ENCODE measurements at places on chromosomes 4 and X.

GRCh38 chr4:683982-684622 lies 4.8 kb downstream of the SLC49A3 start:
- DNase-seq: peak; percentile 86

DNA sequence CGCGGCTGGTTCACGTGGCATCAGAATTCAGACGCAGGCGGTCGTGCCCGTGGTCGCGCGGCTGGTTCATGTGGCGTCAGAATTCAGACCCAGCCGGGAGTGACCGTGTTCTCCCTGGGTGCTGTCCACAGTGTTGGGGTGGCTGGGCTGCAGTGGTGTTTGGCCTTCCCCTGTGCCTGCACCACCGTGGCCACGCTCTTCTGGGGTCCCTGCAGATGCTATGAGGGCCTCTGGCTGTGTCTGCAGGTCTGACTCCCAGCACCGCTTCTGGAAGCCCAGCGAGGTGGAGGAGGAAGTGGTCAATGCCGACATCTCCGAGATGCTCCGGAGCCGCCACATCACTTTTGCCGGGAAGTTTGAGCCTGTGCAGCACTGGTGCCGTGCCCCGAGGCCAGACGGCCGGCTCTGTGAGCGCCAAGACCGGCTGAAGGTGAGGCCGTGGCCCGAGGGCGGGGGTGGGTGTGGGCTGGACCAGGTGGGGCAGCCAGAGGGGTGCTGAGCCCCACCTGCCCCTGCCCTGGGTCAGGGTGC lies 26.4 kb downstream of the NKX1-1 start:
- no peak for DNase-seq

DNA sequence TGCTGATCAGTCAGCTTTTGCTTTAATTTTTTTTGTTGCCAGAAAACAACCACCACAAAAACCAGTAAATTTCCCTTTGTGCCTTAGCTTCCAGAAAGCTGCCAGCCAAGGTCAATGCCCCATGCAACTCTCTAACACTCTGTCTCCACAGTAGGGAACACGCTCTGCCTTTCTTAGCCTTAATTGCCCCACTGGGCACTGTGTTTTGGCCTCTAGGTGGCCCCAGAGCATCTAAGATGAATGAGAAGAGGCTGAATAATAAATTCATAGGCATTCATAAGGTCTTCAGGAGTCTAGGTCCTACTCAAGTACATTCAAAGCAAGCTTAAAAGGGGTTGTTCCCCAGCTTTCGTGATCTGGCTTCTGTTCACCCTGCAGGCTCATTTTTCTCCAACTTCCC lies 57.7 kb upstream of the PASD1 start:
- DNase-seq: peak; percentile 52

GRCh38 chrX:148535639-148536038 lies 35.2 kb downstream of the AFF2 start:
- no peak for DNase-seq

DNA sequence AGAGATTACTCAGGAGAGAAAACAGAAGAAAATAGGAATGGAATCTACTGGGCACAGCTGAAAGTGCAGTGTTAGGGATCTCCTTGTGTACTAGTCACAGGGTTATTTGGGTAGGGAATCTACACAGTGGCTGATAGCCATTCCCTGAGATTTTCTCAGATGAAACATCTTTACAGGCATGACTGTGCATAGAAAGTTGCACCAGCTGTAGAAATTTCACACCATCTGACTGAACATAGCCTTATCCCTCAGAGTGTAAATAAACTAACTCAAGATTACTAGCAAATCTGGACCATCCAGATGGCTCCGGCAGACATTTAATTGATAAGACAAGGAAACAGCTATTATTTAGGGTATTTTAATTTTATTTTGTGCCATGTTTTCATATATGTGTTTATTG lies 2053.5 kb upstream of the TENM3 start:
- DNase-seq: peak; percentile 37

DNA sequence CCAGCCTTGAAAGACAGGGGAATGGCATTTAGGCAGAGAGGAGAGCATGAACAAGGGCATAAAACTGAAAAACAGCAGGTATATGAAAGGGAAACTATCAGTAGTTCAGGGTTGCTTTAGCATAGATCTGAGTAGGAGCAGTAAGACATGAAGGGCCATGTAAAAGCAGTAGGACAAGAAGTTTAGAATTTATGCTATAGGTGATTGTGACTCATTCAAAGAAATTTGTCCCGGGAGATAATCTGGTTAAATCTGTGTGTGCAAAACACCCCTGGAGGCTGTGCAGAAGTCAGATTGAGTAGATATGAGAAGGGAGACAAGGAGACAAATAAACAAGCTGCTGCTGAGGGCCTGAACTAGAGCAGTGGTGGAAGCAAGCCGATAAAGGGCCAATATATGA lies 109.1 kb upstream of the BMP3 start:
- DNase-seq: no peak

GRCh38 chr4:1193206-1194009 lies 21.0 kb upstream of the SPON2 start:
- DNase-seq: peak; percentile 34

DNA sequence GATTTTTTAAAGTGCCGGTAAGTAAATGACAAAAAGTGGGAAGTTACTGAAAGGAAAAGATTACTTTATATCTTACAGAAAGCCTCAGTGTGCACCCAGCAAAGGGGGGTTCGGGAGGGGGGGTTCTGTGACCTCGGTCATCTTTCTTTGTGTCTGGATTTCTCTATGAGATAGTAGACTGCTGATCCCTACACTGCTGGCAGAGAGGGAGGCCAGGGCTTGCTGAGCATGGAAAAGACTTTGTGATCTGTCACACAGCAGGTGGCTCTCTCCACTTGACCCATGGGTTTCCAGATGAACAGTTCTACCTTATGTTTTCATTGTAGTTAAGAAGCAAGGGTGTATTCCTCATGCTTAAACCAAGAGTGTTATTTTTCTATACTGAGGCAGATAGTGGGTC lies 475.6 kb downstream of the PCDH10 start:
- DNase-seq: peak; percentile 17

GRCh38 chr4:111639876-111640275 lies 505.4 kb upstream of the FAM241A start:
- DNase-seq: no peak

DNA sequence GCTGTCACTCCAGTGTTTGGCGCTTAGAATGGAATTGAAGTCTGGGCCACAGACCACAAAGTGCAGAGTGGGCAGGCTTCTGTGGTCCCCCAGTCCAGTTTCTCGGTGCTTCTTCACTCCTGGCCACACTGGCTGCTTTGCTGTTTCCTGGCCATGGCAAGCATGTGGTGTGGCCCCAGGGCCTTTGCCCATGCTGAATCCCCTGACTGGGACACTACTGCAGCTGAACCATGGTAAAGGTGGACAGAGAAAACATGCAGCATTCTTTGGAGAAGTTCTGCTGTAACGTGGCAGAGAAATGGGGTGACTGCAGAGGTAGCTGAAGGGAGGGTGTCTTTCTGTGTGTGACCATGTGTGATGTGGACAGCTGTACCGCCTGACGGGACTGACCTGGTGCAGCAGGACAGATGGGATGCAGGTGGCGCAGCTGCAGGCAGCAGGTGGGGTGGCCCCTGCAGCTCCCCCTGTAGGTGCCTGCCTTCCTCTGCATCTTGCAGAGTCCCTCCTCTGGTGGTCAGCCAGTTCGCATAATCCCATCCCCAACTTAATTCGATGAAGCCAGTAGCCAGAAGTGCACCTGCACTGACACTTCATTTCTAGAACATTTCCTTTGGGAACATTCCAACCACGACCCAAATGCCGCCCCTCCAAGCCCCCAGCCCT lies 13.2 kb upstream of the S100P start:
- no peak for DNase-seq

- DNase-seq: no peak
Measured at GRCh38 chr4:52780617-52781354, 29.6 kb upstream of the ERVMER34-1 start.

- DNase-seq: no peak
Measured at GRCh38 chrX:13386636-13387035, 66.8 kb upstream of the ATXN3L start.

DNA sequence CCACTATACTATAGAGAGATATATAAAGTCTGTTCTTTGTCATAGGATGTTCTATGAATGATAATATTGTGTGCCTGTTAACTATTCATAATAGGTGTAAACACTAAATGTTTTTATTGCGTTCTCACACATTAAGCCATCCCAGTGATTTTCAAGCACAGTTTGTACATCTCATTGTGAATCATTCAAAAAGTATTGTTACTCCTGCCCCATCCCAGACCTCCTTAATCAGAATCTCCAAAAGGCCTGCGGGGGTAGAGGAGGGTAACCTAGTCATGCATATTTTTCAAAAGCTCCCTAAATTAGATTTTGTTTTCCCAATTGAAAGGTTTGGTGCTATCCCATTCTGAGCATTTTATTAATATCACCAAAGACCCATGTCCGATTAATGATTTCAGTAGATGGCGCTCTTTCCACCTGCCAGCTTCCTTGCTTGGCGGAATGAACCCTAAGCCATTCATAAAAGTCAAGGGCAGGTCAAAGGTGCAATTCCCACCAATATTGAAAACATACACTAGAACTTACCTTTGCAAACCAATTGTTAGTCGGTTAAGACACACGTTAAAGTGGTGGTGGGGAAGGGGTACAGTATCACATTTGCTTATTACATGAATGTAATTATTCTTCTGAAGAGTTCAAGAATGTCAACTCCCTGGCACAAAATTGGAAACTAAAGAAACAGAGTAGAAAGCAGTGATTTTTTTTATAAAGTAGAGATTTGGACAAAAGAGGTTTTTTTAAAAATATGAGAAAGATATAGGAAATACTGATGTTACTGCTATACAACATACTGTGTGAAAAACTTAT lies 5.8 kb upstream of the TET2 start:
- peak; percentile 56 for DNase-seq

DNA sequence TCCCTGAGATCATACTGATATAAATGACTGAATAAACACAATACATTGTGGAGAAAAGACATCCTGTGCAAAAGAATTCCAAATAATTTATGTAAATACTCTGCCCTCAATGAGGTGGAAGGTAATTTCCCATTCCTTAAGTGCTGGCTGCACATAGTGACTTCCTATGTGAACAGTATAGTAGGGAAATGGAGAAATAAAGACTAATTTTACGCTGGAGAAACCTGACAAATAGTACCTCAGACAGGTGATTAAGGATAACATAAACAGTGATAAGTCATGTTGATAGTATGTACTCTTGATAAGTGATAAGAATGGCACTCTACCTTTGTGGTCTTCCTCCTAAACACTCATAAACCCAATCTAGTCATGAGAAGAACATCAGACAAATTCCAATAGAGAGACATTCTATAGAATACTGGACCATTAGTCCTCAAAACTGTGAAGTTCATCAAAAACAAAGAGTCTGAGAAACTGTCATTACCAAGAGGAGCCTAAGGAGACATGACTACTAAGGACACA lies 274.0 kb downstream of the CHIC1 start:
- DNase-seq: no peak

GRCh38 chr4:144189121-144189520 lies 48.6 kb upstream of the GYPA start:
- no peak for DNase-seq

DNA sequence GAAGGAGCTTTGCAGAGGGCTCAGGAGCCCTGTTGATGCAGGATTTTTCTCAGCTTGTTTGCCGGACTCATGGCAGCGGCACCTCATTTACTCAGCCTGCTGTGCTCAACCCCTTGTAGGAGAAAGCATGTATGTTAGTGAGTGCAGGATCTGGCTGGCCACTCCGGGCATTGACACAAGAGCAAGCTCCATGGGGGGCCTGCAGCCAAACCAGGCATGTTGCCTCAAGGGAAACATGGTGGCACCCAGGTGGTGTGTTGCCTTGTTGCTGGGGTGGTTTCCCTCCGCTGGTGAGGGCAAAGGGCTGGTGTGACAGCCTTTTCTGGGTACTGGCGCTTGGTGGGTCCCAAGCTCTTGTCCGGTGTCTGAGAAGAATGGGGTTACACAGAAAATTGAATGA lies 189.3 kb upstream of the ANXA3 start:
- DNase-seq: no peak

DNA sequence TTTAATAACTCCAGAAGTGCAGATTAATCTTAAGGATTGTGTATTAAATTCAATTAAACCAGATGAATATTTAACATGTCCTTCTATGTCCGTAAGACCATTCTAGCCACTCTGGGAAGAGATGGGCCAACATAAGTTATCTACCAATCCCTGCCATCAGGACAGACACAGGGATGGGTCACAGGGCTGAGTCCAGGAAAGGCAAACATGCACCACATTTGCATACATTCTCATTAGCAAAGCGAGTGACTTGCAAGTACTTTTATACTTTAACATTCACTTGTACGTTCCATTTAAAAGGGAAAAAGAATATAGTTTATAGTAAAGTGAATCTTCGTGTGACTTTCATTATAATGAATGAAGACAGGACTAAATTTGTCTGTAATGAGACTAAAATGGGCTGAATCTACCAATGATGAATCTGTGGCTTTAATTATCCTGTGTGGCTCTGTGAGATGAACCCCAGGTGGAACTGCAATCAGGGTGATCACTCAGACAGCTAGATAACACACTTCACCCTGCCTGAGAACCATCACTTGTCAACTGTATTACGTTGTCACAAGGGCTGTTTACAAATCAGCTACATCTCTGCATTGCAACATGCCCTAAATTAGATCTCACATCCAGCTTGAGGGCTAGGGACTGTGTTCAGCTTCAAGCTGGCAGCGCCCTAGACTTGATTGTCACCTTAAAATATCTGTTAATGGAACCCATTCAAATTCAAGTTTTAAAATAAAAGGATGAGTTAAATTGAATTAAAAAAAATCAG lies 77.2 kb downstream of the SH3KBP1 start:
- peak; percentile 19 for DNase-seq

DNA sequence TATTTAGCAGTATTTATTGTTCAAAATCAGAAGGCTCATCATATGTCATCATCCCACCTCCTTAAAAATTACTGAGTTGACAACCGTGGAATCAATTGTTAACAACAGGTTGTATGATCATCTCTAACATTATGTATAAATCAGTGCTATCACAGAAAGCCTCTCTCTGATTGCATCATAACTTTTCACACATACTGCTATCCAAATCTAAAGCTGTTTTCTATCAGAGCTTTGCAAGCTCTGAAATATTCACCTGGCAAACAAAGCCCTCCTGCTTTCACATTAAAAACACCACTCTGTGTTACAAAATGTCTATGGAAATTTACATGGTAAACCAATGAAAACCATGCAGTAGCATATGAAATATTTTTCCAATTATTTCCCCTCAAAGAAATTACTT lies 310.0 kb downstream of the PDGFC start:
- DNase-seq: no peak

- DNase-seq: no peak
Measured at GRCh38 chr4:1903035-1903434, 31.8 kb downstream of the NSD2 start.

DNA sequence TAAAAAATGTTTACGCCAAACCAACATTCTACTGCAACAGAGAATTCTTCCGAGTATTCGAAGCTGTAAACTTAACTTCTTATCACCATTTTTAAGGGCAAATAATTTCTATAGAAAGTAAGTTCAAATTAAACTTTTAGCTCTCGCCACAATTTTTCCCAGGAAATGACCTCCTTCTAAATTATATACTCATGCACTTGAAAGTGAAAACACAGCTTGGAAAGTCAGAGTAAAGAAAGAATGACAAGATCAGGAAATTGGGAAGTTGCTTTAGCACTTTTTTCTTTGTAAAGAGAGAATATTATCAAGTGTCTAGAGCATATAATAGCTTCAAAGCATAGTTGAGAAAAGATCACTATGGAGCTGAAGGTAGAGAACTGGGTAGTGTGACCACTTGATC lies 1.2 kb downstream of the CYBB start:
- no peak for DNase-seq
